ENCODE measurements at places on chromosomes 7 and 10.

GRCh38 chr10:114367351-114368056 lies 36.8 kb downstream of the AFAP1L2 start:
- no peak for DNase-seq

- DNase-seq: no peak
Observed at GRCh38 chr7:31500656-31501055, 13.2 kb upstream of the ITPRID1 start.

DNA sequence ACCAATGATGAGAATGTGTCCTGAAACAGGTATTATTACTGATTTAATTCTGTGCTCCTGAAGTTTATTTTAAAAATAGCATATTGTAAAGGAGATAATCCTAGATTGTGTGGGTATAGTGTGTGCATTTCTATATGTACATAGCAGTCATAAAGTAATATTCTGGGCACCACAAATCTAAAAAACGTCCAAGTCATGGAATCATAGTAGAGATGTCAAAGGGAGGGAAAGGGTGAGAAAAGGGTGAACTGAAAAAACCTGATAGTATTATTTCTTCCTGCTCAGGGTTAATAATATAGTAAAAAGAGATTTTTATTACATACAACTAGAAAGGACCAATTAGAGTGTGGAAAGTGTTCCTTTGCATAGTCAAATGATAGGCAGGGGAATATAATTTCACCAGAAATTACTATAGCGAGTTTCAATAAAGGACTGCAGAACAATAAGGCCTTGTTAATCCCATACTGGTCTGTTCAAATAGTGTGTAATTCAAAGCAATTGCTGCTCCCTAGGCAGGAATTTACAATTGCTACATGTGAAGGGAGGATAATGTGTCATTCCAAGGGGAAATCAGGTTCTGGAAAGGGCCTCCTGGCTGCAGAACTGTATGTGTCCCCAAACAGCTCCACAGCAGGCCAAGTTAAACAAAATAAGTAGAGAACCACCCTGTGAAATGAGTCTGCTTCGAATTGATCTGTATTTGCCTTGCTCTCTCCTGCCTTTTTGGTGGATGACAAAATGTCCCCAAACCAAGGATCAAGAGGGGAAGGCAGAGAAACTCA lies 42.5 kb upstream of the KMT2E start:
- DNase-seq: no peak

DNA sequence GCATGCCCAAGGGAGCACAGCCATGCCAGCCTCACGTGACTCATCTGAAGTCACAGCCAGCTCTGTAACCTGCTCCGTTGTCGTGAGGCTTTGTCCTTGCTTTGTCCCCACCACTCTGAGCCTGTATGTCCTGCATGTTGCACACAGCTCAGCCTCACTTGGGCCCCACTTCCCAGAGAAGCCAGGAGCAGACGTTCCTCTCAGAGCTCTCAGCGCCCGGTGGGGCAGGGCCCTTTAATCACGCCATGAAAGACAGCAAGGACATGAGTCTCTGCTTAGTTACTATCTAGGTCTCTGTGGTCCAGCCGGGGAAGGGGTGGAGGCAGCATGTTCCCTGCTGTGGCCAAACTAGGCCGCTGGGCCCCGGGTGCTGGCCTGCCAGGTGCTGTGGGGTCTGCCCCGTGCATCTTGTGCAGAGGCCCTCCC lies 127.4 kb upstream of the FAM20C start:
- no peak for DNase-seq

GRCh38 chr7:1743481-1744230 lies 73.6 kb downstream of the ELFN1 start:
- no peak for DNase-seq

Data from kidney epithelial cell (primary cell).